ENCODE measurements at places on chromosomes 2 and 18.

DNA sequence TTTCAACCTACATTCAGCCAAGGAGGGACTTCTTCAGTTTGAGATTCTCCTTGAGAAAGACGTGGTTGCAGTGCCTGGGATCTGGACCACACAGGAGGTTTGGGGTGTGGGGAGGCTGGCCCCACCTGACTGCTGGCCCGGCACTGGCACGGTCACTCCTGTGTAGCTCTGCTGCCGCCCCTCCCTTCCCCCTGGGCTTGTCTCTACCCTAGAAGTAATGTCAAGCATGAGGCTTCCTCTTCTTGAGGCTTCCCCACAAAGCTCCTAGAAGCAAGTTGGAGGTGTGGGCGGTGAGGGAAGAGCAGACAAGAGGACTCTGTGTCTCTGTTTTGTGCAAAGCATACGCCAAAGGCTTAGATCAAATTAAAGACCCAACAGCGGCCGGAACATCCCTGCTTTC lies 8.7 kb downstream of the KLHL29 start:
- no peak for DNase-seq

GRCh38 chr18:7102131-7102530 lies 15.5 kb downstream of the LAMA1 start:
- DNase-seq: no peak

DNA sequence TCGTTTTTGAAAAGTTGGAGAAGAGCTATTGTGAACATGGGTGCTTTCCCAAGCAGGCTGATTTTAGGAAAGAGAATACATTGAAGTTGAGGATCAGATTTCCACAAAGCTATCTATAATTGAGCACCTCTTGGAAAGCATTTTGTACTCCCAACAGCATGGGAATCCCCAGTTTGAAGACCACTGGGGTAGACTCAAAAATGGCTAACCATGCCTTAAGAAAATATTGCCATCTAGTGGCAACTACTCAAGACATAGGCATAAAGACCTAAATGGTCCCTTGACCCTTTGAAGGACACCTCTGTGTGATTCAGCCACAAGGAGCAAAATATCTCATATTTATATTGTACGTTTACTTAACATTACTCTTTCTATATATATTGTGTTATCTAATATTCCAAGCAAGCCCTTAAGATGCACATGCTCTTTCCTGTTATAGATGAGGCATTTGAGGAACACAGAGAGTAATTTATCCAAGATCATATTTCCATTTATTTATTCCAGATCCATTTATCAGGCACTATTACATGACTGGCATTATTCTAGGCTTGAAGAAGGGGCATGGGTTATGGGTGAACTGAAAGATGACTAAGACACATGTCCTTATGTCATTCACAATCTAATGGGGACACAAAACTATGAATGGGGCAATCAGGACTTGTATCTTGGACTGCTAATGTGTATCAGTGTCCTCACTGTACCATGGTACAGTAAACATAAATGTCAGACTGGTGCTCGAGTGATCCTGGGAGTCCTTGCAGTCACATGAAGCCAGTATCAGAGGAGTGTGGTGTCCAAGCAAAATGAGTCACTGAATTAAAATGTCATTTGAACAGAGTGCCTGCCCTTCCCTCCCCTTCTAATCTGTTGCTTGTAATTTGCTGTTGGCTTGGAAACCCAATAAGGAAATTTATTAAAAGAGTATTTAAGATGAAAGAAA lies 121.0 kb upstream of the XPO1 start:
- DNase-seq: no peak

DNA sequence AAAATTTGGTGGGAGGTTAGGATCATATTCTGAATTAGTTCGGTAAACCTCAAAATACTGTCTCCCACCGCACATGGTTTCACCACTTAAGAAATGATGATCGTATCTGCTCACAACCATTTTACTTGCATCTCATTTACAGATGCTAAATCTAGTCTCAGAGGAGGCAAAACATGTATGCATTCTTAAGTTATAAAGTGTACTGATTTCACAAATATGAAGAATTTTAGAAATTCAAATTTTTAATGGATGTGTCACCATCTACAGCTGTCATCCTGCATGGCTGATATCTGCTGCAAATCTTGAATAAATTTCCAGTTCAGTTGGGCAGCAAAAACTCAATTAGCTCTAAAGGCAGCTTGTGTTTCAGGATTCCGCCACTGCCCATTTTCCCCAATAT lies 243.3 kb upstream of the KCNJ3 start:
- no peak for DNase-seq
